ENCODE measurements at places on chromosomes 6 and 20.

GRCh38 chr20:63382551-63383300, 21.6 kb upstream of the CHRNA4 start:
- DNase-seq, result no peak

DNA sequence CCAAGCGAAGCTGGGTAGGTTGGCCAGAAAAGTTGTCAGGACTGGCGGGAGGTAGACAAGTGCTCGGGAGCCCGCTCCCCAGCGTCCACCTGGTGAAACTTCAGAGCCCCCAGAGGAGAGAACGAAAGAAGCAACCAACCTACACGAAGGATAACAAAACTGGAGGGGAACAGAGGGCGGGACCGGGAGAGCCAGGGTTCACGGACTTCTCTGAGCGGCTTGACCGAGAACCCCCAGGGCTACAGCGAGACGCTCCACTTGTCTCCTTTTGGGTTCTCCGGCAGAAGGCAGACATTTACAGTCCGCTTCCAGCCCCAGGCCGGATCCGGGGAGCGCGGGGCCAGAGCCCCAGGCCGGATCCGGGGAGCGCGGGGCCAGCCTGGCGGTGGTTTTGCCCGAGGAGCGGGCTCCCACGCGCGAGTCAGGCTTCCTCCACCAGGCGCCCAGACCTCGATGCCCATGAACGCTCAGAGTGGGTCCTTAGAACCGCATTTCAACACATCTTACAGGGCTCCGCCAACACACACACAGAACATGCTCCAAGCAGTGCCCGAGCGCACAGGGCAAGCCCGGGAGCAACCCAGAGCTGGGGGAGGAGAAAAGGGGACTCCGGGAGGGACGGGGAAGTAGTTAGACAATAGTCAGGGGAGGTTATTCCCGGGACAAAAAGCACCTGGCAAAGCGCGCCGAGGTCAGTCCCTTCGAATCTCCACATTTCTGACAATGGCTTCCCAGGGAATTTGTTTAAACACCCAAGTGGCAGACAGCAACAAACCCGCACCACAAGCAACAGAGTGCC, 1.1 kb downstream of the PTPRK start:
- DNase-seq, result peak; percentile 52

- DNase-seq, result peak; percentile 52
Observed at GRCh38 chr6:161168281-161168891, 105.5 kb downstream of the AGPAT4 start.

- DNase-seq, result no peak
Observed at GRCh38 chr20:42613076-42613475, 576.6 kb downstream of the PTPRT start.

DNA sequence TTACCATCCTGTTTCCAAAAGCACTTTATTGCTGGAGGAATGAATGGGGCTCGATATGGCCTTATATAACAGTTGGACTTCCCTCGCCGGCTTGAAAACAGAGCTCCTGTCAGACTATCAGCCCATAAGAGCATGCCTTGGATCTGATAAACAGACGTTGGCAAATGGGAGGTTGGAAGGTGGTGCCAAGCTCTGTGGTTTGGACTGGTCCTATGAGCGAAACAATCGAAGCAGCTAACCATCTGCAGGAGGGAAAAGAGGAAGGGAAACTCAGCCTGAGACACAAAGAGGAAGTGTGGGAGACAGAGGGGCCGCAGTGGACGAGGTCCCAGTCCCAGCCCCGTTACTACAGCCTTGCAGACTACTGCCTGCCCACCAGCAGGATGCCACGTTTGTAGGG, 92.9 kb downstream of the TFAP2C start:
- no peak for DNase-seq

DNA sequence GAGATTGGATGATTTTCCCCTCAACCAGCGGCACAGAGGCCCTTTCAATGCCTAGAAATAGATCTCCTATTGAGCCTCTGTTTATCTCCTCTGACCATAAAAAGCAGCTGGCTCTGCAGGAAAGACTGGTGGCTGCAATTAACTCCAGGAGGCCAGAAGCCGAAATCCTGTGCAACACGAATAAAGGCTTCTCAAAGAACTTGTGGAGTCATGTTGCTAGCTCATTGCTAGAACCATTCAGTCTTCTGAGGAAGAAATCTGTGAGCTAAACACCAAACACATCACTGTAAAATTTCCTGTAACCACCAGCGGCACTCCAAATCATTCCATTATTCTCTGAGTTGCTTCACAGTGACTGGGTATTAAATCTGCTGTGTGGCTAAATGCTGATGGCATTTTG, 49.1 kb upstream of the TPD52L1 start:
- no peak for DNase-seq

GRCh38 chr6:2784061-2784460, 18.9 kb downstream of the WRNIP1 start:
- no peak for DNase-seq

- DNase-seq, result no peak
Observed at GRCh38 chr6:111533087-111533784, 50.2 kb upstream of the REV3L start.

DNA sequence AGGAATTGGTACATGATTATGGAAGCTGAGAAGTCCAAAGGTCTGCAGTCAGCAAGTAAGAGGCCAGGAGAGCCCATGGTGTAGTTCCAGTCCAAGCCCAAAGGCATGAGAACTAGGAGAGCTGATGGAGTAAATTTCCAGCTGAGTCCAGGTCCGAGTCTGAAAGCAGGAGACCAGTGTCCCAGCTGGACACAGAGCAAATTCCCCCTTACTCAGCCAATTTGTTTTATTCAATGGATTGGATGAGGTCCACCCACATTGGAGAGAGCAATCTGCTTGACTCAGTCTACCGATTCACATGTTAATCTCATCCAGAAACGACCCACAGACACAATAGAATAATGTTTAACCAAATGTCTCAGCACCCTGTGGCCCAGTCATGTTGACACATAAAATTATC, 14.9 kb downstream of the TMEM181 start:
- DNase-seq, result no peak

DNA sequence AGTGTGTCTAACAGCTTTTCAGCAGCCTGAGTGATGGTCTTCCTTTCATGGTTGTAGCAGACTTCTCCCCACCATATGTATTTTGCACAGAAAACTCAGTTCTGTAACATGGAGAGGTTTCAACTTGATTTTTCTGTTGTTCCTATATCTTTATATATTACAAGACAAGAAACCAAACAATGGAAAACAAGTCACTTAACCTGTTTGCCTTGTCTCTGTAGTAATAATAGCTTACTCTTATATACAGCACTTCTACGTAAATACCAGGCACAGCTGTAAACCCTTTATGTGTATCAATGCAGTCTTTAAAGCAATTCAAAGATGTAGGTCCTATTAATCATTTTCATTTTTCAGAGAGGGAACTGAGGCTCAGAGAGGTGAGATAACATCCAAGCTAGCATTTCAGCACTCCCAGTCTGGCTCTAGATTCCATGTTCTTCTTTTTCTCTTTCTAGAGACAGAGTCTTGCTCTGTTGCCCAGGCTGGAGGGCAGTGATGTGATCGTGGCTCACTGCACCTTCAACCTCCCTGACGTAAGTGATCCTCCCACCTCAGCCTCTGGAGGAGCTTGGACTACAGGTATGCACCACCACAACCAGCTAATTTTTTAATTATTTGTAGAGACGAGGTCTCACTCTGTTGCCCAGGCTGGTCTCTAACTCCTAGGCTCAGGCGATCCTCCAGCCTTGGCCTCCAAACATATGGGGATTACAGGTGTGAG, 90.4 kb downstream of the DTNBP1 start:
- no peak for DNase-seq

DNA sequence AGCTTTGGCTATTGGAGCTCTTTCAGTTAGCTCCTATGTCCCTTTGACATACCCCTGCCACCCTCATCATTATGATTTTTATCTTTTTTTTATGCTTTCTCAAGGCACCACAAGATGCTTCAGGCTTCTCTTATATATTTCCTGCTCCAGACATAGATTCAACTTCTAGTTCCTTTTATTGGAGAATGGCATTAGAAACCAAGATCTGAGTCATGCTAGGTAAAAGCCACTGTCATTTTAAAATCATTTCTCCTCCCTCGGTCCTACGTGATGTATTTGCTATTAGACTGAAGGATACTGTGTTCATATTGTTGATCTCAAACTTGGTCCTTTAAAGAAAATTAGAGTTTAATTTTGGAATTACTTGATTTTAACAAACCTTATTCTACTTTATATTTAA, 8.3 kb downstream of the TENT5A start:
- no peak for DNase-seq

DNA sequence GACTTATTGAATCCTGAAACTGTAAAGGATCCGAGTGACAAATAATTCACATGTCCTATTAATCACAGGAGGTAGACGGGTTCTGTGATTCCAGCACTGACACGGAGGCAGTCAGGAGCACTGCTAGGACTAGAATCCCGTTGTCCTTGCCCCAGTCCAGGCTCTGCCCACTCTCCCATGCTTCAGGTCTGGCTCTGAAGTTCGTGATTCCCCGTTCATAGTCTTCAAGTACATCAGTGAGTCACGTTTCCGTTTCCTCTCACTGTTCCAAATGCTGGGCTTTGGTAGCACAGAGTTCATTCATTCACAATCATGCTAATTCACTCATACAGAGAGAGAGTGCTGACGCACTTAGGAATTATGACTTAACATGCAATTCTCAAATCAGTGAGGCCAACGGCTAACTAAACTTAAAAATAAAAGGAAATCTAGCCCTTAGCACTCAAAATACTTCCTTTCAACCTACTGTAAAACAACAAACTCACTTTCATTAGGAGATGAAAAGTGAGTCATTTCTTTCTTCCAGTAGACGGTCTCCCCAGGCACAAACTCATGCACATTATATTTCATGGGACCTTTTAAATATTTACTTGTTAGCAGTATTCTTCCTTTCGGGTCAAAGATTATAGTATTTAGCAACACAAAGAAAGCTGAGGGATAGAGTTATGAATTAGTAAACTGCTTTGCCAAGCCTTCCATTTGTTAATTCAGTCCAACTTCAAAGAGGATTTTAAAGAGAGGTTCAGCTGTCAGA, 94.0 kb upstream of the NHSL1 start:
- peak; percentile 80 for DNase-seq

- no peak for DNase-seq
Observed at GRCh38 chr6:139747154-139747553, 372.7 kb upstream of the CITED2 start.

DNA sequence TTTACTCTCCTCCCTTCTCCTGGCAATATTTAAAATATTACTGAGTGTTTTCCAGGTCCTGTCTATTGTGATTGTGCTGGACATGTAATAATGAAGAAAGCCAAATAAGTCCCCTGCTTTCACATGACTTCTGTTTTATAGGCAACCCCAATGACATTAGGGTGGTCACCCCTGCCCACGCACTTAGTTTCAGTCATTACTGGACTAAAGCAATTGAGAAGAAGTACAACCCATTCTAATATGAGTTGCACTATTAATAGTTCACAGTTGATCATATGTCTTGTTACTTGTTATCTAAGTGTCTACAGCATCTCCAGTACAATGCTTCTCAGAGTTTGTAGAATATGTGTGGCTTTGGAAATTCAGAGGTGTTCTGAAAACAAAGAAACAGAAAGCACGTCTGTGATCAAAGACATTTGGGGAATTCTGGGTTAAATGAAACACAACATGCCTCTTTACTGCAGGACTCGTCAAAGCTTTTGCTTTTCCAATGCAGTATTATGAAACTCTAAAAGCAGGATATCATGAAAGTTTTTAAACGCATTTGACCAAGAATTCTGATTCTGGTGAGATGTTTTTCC, 789.5 kb downstream of the DHX35 start:
- no peak for DNase-seq

- DNase-seq, result no peak
Observed at GRCh38 chr6:162562041-162562440, 165.5 kb downstream of the PRKN start.

- DNase-seq, result no peak
Observed at GRCh38 chr6:118890997-118891790, 2.8 kb upstream of the ASF1A start.

GRCh38 chr20:31630187-31630790, 7.4 kb upstream of the COX4I2 start:
- DNase-seq, result no peak

DNA sequence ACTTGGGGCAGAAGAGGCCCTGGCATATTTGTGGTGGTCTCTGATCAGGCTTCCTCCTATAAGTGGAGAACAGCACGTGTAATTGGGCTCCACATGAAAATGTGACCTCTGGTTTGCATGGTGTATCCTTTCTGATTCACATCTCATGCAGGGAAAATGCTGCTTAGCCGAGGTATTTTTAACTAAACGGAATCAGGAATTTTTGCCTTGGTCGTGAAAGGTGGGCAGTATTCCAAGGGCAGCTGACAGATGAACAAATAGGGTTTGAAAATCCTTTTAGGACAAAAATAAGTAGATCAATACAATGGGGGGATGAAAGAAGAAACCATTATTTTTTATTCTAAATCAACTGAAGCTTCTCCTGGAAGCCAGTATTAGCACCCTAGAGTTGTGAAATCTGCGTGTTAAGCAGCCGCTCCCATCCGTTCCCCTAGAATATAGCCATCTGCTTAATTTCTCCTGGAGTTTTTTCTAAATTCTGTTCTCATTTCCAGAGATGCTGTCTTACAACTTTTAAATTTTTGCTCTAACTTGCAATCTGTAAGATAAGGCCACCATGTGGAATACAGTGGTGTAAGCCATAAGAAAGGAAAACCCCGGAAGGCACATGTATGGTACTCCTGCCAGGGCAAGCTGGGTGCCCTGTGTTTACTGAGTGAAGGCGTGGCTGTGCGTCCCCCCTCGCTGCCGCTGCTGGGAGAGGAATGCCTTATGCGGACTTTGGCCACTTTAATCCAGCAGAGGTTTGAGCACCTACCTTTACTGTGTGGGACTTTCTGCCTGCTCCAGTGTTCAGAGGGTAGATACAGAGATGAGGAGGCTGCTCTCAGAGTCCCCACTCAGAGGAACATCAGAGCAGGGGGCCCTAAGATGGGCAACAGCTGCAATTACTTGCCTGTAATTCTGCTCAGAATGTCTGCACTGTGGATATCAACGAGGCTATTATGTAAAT, 52.4 kb downstream of the SYNJ2 start:
- no peak for DNase-seq

GRCh38 chr6:164744301-164744700, 565.1 kb downstream of the C6orf118 start:
- DNase-seq, result no peak

DNA sequence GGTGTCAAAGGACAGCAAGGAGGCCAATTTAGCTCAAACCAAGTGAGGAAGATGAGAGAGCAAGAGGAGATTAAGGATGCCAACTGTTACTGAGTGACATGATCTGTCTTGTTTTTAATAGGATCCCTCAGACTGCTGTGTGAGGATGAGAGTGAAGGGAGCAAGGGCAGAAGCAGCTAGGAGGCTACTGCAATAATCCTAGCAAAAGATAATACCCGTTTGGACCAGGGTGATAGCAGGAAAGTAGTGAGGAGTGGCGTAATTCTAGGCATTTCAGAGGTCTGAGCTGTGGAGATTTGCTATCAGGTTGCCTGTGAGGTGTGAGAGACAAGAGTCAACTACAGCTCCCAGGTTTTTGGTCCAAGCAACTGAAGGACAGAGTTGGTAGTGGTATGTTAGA, 14.7 kb downstream of the UBE2V1 start:
- no peak for DNase-seq

GRCh38 chr6:49855221-49855620, 11.1 kb downstream of the CRISP1 start:
- DNase-seq, result no peak

All from HTR-8/SVneo (cell line).